ENCODE measurements at places on chromosomes 5 and 9.

DNA sequence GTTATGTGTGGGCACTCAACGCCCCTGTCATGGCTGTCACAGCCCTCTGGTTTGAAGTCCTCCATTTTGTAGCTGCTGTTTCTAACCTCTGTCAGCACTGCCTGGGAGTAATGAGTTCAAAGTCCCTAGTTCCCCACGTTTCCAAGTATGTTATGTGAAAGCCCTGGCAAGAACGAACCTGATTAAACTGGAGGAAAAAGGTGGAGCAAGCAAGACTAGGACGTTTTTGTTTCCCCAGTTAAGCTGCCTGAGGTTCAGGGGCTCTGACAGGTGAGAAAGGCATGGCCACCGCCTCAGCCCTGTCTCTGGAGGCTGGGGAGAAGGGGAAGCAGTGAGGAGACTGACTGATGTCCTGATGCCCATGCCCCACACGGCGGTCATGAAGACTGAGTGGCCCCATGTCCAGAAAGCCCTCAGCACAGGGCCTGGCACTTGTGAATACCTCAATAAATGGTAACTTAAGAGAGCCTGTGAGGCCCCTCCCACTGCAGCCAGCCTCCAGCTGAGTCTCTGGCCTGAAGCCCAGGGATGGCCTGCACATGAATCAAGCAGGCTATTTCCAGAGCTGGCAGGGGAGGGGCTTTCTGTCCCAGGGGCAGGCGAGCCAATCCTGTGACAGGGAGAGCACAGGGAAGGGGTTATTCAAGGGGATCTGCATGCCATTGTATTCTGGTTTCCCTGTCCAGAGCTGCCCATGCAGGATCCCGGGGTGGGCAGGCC lies 61.8 kb downstream of the PFDN1 start:
- no peak for DNase-seq

GRCh38 chr9:116174347-116174746 lies 20.8 kb downstream of the PAPPA start:
- no peak for DNase-seq

GRCh38 chr5:6493681-6494454 lies 45.2 kb downstream of the UBE2QL1 start:
- no peak for DNase-seq

DNA sequence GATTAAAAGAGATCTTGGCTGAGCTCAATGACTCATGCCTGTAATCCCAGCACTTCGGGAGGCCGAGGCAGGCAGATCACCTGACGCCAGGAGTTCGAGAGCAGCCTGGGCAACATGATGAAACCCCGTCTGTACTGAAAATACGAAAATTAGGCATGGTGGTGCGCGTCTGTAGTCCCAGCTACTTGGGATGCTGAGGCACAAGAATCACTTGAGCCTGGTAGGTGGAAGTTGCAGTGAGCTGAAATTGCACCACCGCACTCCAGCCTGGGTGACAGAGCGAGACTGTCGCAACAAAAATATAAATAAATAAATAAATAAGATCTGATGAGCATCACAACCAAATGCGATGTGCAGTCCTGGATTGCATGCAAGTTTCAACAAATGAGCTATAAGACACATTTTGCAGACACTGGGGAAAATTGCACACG lies 8.7 kb upstream of the ENG start:
- no peak for DNase-seq

GRCh38 chr5:111345731-111346130 lies 121.5 kb downstream of the CAMK4 start:
- no peak for DNase-seq

DNA sequence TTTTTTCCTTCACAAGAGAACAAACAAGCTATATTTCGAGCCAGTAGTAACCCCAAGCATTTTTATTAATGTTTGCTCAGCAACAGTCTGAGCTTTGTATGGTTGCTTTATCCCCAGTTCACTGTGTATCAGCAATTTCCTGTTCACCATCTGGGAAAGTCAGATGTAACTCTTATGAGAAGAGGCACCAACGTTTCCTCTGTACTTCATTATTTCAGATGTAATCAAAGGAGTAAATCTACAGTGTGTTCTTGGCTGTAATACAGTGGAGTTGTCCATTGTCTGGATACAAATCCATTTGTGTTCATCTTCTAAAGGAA lies 340.2 kb downstream of the ARRDC3 start:
- no peak for DNase-seq

DNA sequence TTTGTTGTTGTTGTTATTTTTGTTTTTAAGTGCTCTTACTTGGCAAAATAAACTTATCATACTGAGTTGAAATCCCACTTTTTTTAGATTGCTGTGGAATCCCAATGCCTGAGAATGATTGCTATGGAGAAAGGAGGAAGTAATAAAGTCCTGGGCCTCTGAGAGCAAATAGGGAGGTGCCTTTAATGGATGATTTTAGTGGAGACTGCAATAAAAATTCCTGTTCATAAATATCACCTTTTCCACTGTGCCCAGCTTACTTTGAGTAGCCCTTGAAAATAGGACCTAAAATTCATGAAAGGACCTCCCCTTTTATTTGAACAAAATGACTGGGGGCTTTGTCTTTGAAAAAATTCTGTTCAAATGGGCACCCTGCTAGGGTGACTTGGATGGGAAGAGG lies 21.8 kb upstream of the ANKH start:
- DNase-seq, result no peak

- no peak for DNase-seq
These were observed 195.6 kb downstream of the SAXO1 start for GRCh38 chr9:18837402-18837801.

- DNase-seq, result no peak
These were observed 166.8 kb downstream of the DROSHA start for GRCh38 chr5:31364881-31365636.

- no peak for DNase-seq
These were observed 597.8 kb upstream of the CLINT1 start for GRCh38 chr5:158456756-158457155.

GRCh38 chr9:77980622-77981021 lies 51.0 kb downstream of the GNAQ start:
- no peak for DNase-seq

- DNase-seq, result no peak
These were observed 269.4 kb upstream of the MVB12B start for GRCh38 chr9:126057121-126057825.

GRCh38 chr9:127926906-127927200 lies 3.7 kb downstream of the PIP5KL1 start:
- no peak for DNase-seq

GRCh38 chr5:68375540-68375939 lies 160.0 kb downstream of the PIK3R1 start:
- no peak for DNase-seq

- no peak for DNase-seq
These were observed 490.4 kb downstream of the IRX1 start for GRCh38 chr5:4086081-4086480.

DNA sequence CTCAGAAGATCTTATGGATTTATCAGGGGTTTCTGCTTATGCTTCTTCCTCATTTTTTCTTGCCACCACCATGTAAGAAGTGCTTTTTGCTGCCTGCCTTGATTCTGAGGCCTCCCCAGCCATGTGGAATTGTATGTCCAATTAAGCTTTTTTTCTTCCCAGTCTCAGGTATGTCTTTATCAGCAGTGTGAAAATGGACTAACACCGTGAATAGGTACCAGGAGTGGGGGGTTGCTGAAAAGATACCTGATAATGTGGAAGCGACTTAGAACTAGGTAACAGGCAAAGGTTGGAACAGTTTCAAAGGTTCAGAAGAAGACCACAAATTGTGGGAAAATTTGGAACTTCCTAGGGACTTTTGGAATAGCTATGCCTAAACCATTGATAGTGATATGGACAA lies 1222.5 kb upstream of the NUDT12 start:
- no peak for DNase-seq

GRCh38 chr9:88418025-88418424 lies 29.8 kb downstream of the SPIN1 start:
- no peak for DNase-seq

DNA sequence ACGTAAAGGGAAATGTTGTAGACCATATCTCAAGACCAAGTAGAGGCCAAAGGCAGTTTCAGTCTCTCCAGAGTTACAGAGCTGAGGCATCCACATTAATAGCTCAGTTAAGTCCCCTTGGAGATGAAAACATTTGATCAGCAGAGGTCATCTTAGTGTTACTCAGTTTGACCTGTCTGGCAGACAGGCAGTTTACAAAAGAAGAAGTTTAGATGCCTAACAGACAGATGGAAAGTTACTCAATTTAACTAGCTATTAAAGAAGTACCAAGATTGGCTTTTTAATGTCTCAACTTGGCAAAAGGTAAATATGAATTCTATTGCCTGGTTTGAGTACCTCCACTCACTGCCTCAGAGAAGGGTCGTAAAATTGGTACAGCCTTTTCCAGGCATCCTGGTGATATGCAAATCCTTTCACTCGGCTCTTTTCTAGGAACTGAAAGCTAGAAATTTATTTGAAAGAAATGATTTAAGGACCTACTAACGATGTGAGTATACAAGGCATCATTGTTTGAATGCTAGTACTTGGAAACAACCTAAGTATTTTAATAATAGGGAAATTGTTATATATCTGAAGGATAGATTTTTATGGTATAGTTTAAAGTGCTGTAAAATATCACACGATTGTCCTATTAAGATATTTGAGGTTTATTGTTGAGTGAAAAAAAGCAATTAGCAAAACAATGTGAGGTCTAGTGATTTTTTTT lies 14.8 kb downstream of the ACO1 start:
- DNase-seq, result no peak

GRCh38 chr9:121285835-121286687 lies 18.1 kb downstream of the GSN start:
- no peak for DNase-seq

DNA sequence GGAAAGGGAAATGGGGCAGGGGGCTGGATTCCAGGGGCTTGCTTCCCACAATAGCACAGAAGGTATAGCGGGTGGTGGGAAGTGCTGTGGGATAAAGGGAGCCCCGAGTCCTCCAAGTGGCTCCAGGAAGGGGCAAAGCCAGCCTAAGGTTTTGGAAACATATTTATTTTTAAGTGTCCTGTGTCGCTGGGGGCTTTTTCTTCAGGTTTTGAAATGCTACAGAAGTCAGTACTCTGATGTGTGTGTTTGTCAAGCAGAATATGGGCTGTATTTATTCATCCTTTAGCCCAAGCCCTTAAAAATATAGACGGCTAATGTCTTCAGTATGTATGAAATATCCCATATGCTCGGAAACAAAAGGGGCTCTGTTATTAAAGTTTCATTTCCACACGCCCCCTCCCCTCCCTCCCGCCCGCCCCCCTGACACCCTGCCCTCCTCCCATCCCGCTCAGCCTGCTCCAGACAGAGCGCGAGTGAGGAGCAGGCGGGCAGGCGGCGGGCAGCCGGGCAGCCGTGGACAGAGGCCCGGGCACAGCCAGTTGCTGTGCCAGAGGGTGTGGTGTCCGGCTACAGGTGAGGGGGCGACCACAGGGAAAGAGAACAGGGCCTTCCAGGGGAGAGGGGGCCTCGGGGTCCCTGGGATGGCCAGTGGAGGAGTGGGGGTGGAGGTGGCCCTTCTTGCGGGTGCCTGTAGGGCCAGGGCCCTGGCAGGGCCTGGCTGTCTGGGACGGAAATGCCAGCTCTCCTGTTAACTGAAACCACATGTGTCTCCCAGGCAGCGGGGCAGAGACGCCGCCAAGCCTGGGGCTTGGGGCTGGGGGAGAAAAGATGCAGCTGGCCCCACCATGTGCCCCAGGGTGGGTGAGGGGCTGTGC lies 39.6 kb upstream of the SYNPO start:
- no peak for DNase-seq

- DNase-seq, result no peak
These were observed 120.1 kb downstream of the BOD1 start for GRCh38 chr5:173496129-173496882.

DNA sequence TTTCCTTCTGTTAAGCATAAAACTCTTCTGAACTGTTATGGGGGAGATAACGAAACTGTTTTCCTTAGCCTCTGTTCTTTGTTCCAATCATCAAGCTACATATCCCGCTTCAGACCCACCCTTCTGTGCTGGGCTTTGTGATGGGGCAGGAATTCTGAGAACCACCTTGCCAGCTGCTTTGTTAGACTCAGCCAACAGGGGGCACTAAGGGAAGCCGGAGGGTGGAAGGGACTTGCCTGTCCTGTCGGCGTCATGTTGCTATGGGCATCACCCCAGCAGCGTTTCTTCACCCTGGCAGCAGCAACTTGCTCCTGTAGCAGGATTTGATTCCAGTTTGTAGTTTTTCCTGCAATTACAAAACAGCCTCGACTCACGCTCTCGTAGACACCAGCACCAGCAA lies 169.1 kb downstream of the CAAP1 start:
- DNase-seq, result no peak

DNA sequence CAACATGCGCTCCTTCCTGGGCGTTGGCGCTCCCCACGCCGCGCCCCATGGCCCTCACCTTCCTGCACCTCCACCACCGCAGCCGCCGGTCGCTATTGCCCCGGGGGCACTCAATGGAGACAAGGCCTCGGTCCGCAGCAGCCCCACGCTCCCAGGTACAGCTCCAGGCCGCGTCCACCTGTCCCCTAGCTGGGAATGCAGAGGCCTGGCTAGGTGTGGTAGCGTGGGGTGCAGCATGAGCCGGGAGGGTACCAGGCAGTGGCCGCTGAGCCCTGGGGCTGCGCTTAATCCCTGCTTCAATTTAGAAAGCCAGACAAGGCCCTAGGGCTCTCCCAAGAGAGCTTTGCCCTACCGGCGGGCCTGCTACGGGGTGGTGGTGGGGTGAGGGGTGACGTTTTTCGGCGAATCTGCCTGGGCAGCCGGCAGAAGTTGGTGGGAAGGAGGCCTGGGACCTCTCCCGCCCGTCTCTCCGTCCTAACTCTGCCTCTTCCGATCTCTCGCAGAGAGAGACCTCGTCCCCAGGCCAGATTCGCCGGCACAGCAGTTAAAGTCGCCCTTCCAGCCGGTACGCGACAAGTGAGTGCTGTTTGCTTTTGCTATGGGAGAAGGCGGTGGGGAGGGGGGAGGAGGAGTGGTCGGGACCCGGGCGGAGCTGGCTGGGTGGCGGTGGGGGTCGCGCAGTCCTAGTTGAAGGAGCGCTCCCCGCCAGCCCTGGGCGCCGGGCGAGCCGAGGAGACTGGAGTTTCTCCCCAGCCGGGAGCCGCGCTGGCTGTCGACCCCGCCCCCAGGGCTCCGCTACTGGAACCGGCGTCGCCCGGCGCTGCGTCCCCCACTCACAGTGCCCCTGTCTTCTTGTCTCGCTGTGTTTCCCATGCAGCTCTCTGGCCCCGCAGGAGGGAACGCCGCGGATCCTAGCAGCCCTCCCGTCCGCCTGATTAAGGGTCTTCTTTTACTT lies 4.8 kb downstream of the IRX1 start:
- no peak for DNase-seq

- DNase-seq, result no peak
These were observed 121.9 kb upstream of the RFX3 start for GRCh38 chr9:3647652-3648051.

DNA sequence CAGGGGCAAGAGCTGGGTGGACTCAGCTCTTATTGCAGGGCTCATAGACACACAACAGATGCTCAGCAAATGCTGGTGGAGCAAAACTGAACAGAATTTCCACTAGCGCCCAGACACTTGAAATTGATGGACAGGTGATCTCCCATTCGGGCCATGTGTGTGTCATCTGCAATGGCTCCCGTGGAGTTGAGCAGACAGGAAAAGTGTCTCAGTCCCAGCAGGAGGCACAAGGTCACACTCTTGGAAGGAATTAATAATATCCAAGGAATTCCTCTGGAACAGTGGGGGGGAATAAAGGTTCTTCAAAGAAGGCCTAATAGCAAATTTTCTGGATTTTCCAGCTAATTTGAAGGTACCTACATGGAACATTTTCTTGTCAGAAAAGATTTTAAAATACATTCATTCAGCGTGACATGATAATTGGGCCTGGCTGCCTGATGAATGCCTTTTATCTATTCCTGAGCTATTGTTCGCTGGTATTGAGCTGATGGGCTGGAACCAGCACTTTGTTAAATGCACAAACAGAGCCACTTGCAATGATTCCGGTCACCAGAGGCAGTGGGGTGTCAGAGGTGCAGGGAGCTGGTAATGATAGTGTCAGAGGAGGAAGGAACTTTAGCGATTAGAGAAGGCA lies 31.5 kb upstream of the ALDH1B1 start:
- no peak for DNase-seq

Measured in CD4-positive, alpha-beta T cell treated with Interleukin-4 for 4 hours (primary cell).